Fibroblast of lung (primary cell): ENCODE measurements at places on chromosomes 3 and 15. TPM values are rescaled to one million over a fixed set of nuclear protein-coding genes. Genes with fewer than 3 reads are reported as not detected.
A peak's percentile ranks its signal among the peaks of the same experiment; 100 is the strongest.

- no peak for DNase-seq
Observed at GRCh38 chr3:120552184-120553172, 43.7 kb upstream of the NDUFB4 start.

DNA sequence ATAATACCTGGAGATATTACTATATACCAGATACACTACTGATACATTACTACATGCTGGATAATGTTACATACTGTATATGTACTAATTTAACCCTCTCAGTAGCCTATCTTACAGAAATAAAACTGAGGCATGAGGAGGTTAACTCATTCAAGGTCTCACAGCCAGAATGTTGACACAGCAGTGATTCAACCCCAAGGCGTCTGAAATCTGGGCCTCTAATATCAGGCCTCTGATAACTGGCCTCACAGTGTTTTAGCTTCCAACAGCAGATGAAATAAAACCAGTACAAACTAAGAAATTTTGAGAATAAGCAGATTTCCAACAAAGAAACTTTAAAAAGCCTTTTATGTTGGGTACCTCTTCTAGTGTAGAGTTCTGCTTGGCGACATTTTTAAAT, 23.4 kb downstream of the DZIP1L start:
- DNase-seq, result peak; percentile 70

- DNase-seq, result peak; percentile 35
Observed at GRCh38 chr3:174442302-174442682, 416.8 kb upstream of the NAALADL2 start.

DNA sequence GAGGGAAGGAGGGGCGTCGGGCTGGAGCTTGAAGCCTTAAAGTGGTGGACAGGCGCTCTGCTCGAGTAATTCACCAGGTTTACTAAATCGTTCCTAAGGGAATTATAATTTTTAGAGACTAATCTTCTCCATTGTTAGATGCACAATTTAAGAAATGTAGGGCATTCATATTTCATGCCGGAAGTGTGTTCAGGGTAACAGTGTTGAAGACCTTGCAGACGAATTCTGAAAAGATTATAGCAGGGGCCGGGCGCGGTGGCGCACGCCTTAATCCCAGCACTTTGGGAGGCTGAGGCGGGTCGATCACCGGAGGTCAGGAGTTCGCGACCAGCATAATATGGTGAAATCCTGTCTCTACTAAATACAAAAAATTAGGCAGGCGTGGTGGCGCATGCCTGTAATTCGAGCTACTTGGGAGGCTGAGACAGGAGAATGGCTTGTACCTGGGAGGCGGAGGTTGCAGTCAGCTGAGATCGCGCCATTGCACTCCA, 365 bp upstream of the GTF2A2 start:
- DNase-seq, result no peak

- no peak for DNase-seq
Observed at GRCh38 chr15:79185199-79185598, 94.6 kb upstream of the RASGRF1 start.

DNA sequence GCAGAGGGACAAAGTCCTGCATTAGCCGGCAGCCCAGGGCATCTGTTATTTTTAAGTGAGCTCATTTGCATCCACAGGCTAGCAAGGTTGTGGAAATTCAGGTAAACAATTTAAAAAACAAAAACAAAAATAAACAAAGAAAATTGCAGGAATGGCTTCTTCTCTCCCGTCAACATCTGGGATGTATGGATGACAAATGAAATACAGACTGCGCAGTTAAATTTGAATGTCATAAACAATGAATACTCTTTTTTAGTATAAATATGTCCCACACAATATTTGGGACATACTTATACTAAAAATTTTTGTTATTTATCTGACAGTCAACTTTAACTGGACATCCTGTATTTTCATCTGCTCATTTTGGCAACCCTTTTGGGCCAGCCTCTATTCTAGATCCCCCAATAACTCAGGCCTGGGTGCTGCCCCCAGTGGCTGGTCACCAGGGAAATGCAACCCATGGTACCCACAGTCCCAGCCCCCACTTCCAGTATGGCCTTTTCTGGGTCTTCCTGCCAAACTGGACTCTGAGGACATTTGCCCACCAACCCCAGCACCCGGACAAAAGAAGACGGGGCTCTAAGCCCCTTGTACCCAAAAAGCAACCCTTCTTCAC, 12.7 kb downstream of the GRM2 start:
- no peak for DNase-seq

DNA sequence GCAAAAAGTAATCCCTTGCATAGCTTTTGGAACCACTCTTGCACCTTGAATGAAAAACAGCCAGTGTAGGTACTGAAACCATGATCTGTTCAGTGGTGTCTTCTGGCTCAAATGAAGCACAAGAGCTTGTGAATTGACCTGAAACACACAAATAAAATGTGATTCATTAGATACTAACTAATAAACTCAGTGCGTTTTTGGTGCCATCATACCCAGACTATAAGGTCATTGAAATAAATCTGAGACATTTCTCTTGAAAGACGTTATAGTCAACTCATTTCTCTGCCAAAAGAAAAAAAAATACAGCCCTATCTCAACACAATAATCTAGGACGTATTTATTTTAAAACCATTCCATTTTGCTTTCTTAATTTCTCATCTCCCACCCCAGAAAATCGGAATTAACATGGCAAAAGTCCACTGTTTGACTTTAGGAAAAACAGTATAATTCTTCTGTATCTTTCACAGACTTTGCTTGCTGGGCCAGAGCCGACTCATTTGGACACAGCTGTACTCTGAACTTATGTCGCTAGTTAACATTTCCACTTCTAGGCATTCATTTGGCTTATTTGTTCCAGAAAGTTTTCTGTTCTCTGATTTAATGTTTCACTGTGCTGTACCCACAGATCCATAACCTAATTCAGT, 284.9 kb upstream of the TBL1XR1 start:
- peak; percentile 89 for DNase-seq

GRCh38 chr3:32601722-32602121, 31.1 kb upstream of the DYNC1LI1 start:
- DNase-seq, result no peak

- DNase-seq, result no peak
Observed at GRCh38 chr3:28308196-28308595, 40.3 kb upstream of the ZCWPW2 start.

The TMEM39A gene
- total RNA-seq, result 56.8 and 59.0 TPM in 2 replicates

The CCR9 gene
- total RNA-seq, result not detected in 2 replicates

The GNL3 gene
- 99.9 and 145 TPM in 2 replicates for total RNA-seq

The PATL2 gene
- 0.77 and 1.3 TPM in 2 replicates for total RNA-seq

The GHSR gene
- total RNA-seq, result not detected in 2 replicates

The CCDC54 gene
- not detected in 2 replicates for total RNA-seq

The FOXB1 gene
- not detected in 2 replicates for total RNA-seq

The ARGFX gene
- total RNA-seq, result not detected in 2 replicates
